T1000 (cell line): ENCODE measurements at places on chromosomes 7 and 10.

GRCh38 chr10:47033541-47034270, 122.5 kb downstream of the PTPN20 start:
- no peak for DNase-seq

- no peak for DNase-seq
These were observed 138.9 kb downstream of the SH3PXD2A start for GRCh38 chr10:103716206-103717160.

- no peak for DNase-seq
These were observed 6.3 kb downstream of the COL28A1 start for GRCh38 chr7:7529328-7529727.

- DNase-seq = no peak
These were observed 2.9 kb downstream of the PKD2L1 start for GRCh38 chr10:100327007-100327717.

DNA sequence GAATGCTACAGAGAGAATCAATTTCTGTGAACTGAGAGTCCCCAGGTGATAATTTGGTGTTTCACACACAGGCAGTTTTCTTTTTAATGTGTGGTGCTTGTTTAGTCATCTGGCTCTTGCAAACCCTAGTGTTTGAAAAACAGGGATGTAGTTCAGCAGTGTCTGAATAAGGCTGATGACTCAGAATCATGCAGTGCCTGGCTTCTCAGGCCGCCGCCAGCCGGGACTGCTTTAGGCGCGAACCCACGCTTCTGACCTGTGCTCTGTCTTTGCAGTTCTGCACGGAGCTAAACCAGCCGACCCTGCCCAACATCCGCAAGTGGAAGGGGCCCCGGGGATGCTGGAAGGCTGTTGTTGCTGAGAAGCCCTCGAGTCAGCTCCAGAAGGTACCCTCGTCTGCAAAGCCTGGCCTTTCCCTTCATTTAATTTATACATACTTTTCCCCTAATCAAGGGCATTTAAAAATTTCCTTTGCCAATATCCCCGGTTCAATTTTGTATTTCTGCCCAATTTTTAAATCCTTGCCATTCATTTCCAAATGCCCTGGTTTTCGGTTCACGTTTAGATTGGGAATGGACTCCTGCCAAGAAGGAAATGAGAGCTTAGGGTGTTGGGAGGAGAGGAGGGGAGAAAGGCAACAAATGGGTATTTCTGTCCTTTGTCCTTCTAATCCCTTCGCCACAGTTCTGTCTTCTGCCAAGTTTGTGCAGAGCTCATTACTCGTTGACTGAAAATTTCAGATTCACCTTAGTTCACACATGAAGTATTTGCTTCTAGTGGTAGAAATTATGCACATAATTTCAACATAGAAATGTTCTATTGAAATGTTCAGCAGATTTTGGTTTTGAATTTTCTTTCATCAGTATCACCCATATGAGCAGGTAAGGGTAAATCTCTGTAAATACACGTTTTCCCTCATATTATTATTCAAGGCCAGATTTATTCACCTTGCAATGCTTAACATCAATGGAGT, 108.5 kb upstream of the ANLN start:
- no peak for DNase-seq

- no peak for DNase-seq
These were observed 197.3 kb downstream of the PHF14 start for GRCh38 chr7:11170863-11171568.

GRCh38 chr7:20307901-20308300, 22.8 kb upstream of the ITGB8 start:
- DNase-seq = no peak

GRCh38 chr10:22367471-22367870, 22.2 kb downstream of the SPAG6 start:
- DNase-seq = no peak

GRCh38 chr10:126569513-126570244, 100.8 kb downstream of the C10orf90 start:
- peak; percentile 21 for DNase-seq

GRCh38 chr7:67788669-67789068, 792.0 kb downstream of the TYW1 start:
- DNase-seq = no peak

DNA sequence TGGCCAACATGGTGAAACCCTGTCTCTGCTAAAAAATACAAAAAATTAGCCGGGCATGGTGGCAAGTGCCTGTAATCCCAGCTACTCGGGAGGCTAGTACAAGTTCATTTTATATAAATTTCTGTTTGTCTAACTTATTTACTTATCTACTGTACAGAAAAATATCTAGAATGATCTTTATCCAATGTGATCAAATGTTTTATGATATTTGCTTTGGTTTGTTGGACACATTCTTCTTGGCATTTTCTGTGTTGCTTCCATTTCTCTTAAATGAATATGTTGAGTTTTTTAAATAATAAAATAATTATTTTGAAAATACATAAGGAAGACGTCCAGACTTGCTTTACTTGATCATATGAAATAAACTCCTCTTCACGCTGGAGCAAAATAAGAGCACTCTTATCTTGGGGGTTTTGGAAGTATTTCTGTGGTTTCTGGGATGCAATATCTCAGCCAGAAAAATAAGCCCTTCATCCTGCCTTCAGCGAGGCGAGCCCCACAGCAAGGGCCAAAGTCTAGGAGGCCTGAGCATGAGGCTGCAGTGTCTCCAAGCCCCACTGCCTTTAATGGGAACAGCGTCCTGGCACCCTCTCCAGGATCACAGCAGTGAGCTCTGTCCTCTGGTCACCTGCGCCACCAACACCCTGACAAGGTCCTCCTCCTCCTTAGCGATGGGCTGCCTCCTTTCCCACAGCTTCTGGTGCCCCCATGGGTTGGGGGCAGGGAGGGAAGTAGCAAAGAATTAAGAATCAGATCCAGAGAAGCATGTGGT, 480.2 kb downstream of the KCNMA1 start:
- DNase-seq = no peak

DNA sequence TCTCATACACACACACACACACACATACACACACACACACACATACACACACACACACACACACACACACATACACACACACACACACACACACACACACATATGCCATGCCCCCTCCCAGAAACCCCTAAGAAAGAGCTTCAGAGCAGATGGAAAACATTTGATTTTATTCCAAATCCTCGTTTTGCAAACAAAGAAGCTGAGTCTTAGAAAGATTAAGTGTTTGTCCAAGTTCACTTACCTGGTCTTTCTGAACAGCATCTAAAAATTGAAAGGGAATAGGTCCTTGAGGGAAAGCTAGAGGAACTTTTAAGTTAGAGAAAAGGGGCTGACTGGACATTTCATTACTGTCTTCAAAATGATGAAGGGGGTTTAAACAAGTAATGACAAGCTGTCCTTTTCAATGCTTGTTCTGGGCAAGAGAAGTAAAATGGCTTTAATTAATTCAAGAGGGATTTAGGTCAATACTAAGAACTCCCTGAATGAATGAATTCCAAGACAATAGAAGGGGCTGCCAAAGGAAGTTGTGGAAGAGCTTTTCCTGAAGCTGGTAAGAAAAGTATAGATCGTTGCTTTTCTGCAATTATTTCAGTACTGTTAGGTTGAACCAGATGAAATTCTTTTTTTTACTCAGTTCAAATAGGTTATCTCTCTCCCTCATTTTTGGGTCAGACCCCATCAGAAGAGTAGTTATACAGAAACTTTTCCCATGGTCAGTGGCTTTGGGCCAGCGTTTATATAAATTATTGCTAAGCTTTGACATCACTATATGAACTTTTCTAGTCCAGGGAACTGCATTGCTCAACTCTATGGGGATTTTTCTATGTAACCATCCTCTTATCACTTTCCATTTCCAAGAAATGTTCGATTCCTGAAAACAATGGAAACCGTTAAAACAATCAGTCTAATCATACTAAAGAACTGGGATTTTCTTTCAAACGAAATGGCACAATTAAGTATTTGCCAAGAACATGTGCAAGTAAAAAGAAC, 261.4 kb downstream of the MTERF1 start:
- DNase-seq = no peak

- no peak for DNase-seq
These were observed 51.1 kb downstream of the ARMC3 start for GRCh38 chr10:22978918-22979317.

DNA sequence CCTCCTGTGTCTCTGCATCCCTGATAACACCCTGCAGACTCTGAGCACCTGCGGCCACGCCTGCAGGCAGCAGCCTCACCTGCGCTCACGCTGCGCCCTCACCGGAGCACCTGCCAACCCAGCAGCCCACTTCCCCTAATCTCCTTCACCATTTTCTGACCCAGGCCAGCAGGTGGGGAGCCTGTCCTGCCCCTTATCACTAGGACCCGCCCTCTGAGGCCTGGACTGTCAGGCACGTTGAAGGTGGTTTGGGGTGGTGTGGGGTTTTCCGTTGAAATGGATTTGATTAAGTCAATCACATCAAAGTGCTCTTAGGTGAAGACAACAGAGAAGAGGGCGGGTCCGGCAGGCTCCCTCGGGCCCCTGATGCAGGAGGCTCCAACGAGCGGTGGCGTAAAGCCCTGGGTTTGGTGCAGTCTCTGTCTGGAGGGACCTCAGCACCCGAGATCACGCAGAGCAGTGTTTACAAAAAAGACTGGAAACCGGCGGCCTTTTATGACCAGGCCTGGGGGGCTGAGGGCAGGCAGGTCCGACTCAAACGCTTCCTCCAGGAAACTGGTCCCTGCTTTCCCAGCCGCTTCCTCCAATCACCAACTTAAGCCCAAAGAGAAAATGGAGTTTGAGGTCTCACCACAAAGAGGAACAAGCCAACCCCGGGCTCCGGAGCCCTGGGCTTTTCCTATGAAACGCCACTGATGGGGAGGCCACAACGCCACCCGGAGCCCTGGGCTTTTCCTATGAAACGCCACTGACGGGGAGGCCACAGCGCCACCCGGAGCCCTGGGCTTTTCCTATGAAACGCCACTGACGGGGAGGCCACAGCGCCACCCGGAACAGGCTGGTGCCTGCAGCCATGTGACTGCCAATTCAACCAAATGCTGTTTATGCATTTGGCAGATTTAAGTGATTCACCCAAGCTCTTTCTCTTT, 45.5 kb downstream of the DPYSL4 start:
- DNase-seq = no peak

GRCh38 chr7:66013938-66014337, 31.9 kb upstream of the GUSB start:
- DNase-seq = no peak

- no peak for DNase-seq
These were observed 227.7 kb downstream of the KCNMA1 start for GRCh38 chr10:77409697-77410471.

DNA sequence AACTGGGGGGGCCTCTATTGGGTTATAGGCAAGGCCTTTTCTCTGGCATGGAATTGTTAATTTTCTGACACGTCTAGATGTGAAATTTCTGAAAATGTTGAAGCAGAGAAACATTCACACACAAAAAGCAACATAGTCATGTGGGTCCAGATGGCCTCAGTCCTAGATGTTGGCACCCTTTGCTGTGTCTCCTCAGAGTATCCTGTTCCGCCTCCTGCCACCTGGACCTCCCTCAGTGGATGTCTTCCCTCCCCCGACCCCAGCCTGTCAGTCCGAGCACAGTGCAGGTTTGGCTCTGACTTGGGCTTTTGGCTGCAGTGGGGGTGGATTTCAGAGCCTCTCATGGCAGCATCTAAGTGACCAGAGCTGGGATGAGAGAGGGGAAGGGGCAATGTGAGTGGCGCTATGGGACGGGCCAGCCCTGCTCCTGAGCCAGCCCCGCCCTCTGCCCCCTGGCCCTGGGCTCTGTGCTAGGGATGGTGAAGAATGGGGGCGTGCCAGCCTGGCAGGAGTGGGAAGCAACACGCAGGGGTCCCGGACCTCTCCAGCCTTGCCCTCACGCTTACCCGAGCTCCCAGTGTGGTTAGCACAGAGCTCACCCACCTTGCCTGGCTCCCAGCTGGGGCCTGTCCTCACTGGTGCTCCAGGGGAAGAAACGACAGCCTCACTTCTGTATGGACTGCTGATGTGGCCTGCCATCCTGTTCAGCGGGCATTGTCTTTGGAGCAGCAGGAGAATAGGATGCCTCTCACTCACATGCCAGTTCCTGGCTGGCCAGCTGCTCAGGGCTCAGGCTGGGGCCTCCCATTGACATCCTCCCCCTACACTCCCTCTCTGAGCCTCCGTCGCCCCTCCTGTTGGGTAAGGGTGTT, 6.2 kb downstream of the ATP6V0E2 start:
- DNase-seq = no peak

GRCh38 chr10:1523221-1523620, 214.1 kb downstream of the ADARB2 start:
- no peak for DNase-seq

DNA sequence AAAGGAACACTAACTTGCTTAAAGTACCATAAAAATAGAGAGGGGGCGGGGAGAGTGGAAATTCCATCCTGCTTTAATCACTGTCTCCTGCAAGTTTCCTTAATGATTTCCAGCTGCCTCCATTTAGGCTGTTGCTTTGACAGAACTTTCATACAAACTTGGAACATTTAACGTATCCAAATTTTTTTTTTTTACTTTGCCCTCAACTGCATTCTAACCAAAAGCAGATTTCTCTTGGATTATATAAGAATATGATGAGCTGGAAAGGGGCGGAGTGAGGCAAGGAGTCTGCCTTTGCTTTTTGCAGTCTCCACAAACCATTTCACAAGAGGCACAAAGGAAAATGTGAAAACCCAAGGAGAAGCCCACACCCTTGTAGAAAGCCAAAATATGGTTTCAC, 46.6 kb upstream of the COL1A2 start:
- DNase-seq = no peak

DNA sequence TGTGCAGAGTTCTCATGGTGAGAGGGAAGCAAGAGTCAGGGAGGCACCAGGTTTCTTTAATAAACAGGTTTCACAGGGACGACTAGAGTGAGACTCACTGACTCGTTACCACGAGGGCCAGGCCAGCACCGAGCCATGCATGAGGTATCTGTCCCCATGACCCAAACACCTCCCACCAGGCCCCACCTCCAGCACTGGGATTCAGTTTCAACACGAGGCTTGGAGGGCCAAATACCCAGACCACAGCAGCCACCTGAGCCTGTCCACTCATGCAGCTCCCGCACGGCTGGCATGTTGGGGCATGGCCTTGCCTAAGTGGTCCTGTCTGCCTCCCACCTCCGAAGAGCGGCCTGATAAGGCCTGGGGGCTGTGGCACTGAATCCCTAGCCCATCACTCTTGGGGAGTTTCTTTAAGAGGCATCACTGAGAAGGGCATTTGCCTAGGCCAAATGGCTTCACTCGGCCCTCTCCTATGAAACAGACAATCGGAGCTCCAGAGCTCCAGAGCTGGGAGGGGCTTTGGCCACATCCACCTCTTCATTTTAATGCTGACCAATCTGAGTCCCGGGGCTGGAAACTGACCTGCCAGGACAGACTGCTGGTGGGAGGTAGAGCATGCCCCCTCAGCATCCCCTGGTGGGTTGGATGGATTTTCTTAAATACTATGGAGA, 157.8 kb downstream of the DNAJB6 start:
- no peak for DNase-seq

GRCh38 chr10:49184642-49185111, 3.5 kb downstream of the TMEM273 start:
- DNase-seq = no peak

DNA sequence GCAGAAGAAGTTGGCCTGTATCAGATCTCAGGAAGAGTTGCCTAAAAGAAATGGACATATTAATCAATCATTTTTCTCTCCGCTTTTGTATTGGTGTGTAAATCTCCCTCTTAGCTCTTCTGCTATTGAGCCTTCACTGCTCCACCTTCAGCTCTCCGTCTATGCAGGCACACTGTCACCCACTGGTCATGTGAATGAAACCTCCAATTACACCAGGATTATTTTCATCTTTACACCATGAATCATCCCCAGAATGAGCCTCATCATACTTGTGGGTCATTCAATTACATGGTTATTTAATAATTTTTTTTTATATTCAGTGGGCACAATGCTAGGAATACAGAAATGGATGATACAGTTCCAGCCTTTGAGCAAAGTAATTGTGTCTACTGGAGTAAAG, 92.6 kb downstream of the LRRC4 start:
- no peak for DNase-seq

GRCh38 chr10:86600296-86600695, 54.1 kb upstream of the OPN4 start:
- DNase-seq = no peak
